ENCODE measurements at places on chromosomes 13 and 19.

GRCh38 chr13:112885782-112886268 is 83.2 kb upstream of the MCF2L start:
- DNase-seq = peak; percentile 69

DNA sequence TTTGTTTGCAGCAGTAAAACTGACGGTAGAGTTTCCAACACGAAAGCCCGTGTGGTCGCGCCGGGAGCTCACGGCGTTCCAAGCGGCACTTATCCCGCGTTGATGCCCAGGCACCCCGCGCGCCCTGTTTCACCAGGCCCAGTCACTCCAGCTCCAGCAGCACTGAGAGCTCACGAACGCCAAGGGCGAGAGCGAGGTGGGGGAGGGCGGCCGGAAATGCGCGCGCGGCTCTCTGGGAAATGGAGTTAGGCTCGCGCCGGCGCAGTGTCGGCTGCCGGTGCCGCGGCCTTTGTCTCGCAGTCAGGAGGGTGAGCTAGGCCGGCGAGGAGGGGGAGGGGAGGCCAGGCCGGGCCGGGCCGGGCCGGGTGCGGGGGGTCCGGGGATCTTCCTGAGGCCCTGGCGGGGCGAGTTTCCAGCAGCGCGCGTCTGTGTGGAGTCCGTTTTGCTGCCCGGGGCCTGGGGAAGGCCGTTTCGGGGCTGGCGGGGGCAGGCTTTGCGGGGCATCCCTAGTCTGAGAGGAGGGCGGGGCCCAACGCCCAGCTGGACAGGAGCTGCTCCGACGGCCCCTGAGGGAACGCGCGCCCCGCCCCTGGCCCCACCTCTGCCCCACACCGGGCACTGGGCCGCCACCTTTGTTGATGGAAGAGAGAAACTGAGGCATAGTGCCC is at the start of gene ZNF135:
TSS of gene ZNF135 (plus strand) at position 280 of the 668 bp plus-strand sequence. CDS start 721 bp downstream, outside the sequence.
- peak; percentile 45 for DNase-seq

DNA sequence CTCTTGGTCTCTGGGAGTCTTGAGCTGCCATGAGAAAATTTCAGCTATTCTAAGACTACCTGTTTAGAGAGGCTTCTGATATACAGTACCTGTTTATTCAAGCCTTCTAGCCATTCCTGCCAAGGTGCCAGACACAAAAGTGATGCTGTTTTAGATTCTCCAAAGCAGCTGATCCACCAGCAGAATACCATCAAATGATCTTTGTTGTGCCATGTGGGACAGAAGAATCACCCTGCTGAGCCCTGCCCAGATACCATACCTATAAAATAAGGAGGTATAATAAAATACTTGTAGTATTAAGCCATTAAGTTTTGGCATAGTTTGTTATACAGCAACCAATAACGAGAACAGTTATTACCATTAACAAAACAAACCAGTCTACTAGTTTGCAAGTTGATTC is 14.1 kb upstream of the SOX21 start:
- DNase-seq = no peak

DNA sequence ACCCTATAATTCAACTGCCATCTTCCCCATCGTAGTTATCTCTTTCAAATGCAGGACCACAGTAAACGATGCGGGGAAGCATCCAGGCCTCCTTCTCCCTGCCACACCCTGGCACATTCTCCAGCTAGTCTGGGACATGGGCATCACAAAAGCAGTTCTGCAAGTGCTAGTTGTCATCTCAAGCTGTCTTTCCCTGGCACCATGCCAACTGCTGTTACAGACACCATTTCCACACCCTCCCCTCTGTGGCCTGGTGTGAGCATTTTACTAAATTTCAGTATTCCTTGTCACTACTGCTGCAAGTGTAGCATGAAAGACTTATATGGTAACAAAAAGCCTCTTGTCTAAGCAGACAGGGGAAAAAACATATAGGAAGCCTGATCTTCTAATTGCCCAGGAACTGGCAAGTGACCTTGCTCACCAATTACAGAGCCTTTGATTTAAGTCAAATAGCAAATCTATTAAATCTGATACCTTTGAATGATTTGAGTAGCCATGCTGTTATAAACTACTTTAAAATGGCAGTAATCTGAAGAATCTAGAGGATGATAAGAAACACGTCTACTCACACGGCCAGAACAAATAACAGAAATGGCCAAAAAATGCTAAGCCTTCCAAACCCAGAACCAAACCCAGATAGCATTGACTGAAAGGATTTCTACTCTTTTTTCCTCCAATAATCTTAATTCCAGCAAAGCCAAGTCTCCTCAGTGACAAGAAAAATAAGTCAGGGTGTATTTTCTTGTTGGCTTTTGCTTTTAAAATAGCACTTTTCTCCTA is 179.0 kb downstream of the NUFIP1 start:
- peak; percentile 75 for DNase-seq

DNA sequence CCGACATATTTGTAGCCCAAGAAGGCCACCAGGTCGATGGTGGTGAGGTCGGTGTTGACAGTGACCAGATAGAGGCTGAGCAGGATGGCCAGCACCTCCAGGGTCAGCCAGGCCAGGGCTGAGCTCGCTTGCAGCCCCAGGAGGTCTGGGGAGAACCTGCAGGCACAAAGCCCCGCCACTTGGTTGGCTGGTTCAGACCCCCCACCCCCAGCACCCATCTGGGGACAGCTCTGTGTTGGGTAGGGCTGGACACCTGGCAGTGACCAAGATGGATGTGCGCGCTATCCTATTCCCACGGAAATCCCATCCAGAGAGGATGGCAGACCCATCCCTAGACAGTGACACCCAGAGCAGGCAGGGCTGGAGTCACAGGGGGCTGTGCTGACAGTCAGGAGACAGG is 3.5 kb downstream of the C19orf33 start:
- no peak for DNase-seq

DNA sequence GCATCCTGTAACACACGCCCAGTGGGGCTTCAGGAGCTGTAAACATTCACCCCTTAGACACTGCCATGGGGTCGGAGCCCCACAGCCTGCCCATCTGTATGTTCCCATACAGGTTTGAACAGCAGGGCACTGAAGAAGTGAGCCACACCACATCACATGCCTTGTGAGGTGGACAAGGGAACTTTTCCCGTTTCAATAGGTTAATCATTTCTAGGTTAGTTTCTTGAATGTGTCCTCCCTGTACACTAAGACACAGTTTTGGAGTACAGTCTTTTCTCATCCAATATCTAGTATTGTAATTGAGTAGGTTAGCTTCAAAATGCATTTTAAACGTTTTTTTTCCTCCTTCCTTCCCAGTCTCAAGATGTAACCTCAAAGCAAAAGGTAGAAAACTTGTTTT is 700.2 kb upstream of the PCDH20 start:
- DNase-seq = no peak

- no peak for DNase-seq
These were observed 3.5 kb downstream of the CEBPG start for GRCh38 chr19:33376941-33377557.

GRCh38 chr13:39039041-39039440 is 785 bp downstream of the NHLRC3 start:
- no peak for DNase-seq

GRCh38 chr13:77919246-77919920 is 752 bp upstream of the EDNRB start:
- no peak for DNase-seq

DNA sequence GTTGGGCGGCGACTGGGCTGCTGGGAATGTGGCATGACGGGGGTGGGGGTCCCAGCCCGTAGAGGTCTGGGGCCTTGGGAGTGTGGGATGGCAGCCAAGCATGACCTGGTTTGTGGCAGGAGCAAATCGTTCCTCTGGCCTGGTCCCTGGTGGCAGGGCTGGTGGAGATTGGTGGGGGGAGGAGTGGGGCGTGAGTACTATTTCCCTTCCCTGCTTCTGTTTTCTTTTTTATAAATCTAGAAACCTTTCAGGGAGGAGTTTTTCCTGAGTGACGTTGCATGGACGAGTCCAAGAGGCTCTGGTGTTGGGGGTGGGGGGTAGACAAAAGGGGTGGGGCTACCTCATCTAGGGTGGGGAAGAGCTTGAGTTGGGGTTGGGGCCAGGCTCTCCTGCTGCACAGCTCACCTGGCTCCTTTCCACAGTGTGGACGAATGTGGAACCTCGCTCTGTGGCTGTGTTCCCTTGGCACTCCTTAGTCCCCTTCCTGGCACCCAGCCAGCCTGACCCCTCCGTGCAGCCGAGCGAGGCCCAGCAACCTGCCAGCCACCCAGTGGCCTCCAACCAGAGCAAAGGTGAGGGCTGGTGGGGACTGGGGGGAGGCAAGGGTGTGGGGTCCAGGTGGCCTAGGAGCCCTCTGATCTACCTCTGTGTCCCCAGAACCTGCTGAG is 15.4 kb upstream of the PRR19 start:
- DNase-seq = no peak

- DNase-seq = no peak
These were observed 15.7 kb upstream of the FBXL3 start for GRCh38 chr13:77042566-77043177.

DNA sequence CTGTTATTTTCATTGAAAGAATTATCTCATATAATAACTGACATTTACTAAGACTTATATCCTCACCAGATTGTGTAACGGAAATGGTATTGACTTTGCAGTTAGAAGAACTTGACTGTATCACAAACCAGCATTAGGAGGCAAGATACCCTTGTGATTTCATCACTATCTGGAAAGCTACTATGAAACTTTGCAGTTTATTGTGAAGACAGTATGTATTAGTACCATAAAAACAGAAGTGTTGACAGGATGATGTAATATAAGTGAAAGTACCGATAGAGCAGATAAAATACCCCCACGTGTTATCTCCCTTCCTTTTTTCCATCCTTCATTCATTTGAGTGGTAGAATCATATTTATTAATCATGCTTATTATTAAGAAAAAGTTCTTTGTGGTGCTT is 365.7 kb upstream of the KLHL1 start:
- DNase-seq = no peak

GRCh38 chr19:58059671-58060078 is 593 bp downstream of the ZNF135 start:
- no peak for DNase-seq

- DNase-seq = no peak
These were observed 107.0 kb downstream of the SIPA1L3 start for GRCh38 chr19:38013913-38014580.

DNA sequence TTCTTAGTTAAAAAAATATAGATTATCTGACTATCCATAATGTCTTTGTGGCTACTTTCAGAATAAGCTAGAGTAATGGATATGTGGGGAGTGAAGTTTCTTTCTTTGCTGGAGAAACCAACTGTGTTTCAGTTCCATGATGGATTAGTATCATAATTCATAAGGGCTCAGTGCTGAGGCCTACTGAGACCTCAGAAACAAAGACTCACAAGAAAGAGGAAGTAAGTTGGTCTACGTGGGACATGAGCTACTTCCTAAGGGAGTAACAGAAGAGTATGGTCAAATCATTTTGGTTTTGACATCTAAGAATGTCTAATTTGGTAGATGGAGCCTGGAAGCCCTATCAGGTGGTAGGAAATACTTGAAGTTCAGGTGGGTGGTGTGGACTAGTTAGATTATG is 99.0 kb upstream of the HTR2A start:
- DNase-seq = no peak

DNA sequence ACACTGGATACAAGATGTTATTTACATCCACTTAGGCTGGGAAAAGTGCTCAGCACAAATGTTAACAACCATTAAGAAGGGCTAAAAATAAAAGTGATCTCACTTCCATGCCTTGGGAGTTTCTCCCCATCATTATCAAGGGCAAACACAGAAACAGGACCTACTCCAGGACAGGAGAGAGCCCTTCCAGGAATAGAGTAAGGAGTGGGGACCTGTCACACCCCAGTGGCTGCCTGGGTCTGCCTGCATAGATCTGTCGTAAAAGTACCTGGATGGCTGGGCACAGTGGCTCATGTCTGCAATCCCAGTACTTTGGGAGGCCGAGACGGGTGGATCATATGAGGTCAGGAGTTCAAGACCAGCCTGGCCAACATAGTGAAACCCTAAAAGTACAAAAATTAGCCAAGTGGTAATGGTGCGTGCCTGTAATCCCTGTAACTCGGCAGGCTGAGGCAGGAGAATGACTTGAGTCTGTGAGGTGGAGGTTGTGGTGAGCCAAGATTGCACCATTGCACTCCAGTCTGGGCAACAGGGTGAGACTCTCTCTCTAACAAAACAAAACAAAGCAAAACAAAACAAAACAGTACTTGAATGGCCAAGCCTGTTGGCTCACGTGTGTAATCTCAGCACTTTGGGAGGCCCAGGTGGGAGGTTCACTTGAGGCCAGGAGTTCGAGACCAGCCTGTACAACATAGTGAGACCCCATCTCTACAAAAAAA is 5.6 kb downstream of the ATP8A2 start:
- no peak for DNase-seq

GRCh38 chr13:80379245-80379644 is 38.3 kb upstream of the SPRY2 start:
- DNase-seq = no peak

GRCh38 chr13:72561791-72562190 is 165.6 kb downstream of the MZT1 start:
- no peak for DNase-seq

DNA sequence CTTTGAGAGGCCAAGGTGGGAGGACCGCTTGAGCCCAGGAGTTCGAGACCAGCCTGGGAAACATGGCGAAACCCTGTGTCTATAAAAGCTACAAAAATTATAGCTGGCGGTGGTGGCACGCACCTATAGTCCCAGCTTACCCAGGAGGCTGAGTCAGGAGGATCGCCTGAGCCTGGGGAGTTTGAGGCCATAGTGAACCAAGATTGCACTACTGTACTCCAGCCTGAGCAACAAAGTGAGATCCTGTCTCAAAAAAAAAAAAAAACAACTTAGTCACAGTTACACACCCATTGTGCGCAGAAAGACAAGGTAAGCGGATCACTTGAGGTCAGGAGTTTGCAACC is 728 bp upstream of the DENND1C start:
- DNase-seq = no peak

GRCh38 chr13:73107970-73108369 is 49.2 kb downstream of the KLF5 start:
- DNase-seq = no peak

- no peak for DNase-seq
These were observed 2.7 kb downstream of the GSK3A start for GRCh38 chr19:42239544-42240220.

- no peak for DNase-seq
These were observed 6.5 kb upstream of the USF2 start for GRCh38 chr19:35262101-35262761.

- no peak for DNase-seq
These were observed 108.4 kb upstream of the NBEA start for GRCh38 chr13:34833562-34834182.

- DNase-seq = no peak
These were observed 6.7 kb downstream of the ZNF865 start for GRCh38 chr19:55611983-55612645.

DNA sequence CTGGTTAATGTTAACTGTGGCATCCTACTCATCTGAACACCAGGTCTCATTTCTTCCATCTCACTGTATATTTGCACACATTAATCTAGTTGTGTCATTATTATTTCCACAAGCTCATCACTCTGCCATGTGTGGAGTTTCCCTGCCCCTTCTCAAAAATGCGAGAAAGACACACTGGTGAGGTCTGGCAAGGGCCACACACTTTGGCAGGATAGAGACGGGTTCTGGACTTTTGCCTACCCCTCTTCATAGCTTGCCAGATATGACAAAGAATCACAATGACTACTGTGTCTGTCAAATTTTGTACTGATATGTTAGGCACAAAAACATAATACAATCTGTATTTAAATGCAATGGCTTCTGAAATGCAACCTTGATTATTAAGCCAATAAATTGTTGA is 12.9 kb downstream of the GPR12 start:
- DNase-seq = no peak

- DNase-seq = no peak
These were observed 32.2 kb downstream of the F2RL3 start for GRCh38 chr19:16920816-16921529.

GRCh38 chr19:10143681-10144080 is 24.0 kb upstream of the EIF3G start:
- DNase-seq = no peak

- DNase-seq = no peak
These were observed 522.5 kb downstream of the DIAPH3 start for GRCh38 chr13:59641261-59641660.

Data from NCI-H187 (cell line).